ENCODE measurements at places on chromosomes 13 and 19.

- no peak for DNase-seq
Observed at GRCh38 chr13:30963791-30964190, 31.3 kb downstream of the TEX26 start.

GRCh38 chr13:75876142-75877050, 240.3 kb downstream of the LMO7 start:
- peak; percentile 50 for DNase-seq

GRCh38 chr13:37141011-37141410, 35.5 kb upstream of the CSNK1A1L start:
- DNase-seq = no peak

- no peak for DNase-seq
Observed at GRCh38 chr19:6260912-6261650, 18.7 kb downstream of the MLLT1 start.

DNA sequence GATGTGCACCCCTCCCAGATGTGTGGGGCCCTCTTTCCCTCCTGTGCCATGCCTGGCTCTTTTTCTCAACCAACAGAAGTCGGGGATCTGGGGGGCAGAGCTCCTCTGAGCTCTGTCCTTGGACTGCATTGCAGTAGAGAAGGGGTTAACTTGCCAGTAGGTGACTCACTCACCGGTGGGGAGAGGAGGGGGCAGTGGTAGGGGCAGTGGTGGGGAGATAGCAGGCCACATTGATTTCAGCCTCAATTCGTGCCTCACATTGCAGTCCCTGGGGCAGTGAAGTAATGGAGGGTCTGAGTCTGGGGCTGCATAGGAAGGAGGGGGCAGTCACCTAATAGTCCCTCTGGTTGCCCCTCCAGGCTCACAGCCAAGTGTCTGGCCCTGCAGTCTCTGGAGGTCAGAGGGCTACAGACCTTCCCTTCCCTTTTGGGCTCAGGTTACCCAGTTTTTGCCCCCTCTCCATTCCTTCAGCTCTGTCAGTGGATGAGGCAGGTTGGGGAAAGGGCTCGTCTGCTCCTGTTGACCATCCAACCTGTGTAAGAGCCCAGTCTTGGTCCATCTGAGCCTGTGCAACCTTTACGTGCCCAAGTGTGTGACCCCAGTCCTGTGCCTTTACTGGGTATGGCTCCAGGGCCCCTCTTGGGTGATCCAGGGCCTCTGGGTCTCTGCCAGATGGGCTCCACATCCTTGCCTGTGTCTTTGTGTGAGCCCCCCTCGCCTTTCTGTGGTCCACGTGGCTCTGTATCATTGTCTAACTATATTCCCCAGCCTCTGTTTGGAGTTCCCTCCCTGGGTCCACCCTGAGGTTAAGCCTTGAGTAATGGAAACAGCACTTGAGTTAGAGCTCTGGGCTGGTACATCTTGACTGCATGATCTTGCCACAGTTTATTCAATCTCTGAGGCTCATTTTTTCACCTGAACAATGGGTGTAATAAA, 13.0 kb downstream of the CIC start:
- no peak for DNase-seq

- no peak for DNase-seq
Observed at GRCh38 chr19:18943465-18943864, 2.4 kb upstream of the HOMER3 start.

DNA sequence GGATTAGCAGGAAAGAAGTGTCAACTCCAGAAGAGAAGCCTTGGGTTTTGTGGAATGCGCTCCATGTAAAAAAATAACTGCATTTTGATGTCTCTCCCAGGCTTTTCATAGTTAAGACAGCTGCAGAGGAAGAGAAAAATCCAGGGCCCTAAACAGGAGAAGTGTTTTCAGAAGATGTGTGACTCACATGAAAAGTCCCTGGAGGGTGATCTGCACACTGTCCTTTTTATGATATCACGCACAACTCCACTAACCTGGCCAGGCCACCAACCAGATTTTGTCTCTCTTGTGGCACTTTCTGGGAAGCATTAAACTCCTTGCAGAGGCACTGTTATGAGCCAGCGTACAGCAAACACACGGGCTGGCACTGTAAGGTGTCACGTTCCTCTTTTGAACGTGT, 267.3 kb downstream of the FGF9 start:
- DNase-seq = no peak

GRCh38 chr13:51222686-51223559, 725 bp downstream of the FAM124A start:
- no peak for DNase-seq

DNA sequence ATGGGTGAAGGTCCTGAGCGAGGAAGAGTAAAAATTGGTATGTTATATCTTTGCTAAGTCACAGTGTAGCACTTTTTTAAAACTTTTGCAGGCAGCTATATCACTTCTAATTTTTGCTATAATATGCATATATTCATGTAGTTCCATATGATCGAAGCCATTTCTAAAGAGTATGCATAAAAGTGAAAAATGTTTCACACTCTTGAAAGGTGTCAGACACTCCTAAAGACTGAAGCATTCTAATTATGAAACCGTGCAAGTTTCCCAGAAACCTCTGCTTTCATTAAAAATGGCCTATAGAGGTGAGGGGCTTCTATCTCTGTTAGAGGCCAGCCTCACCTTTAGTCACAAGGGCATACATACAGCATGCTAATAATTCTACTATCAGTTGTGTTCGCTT, 128.9 kb downstream of the CDK8 start:
- no peak for DNase-seq

DNA sequence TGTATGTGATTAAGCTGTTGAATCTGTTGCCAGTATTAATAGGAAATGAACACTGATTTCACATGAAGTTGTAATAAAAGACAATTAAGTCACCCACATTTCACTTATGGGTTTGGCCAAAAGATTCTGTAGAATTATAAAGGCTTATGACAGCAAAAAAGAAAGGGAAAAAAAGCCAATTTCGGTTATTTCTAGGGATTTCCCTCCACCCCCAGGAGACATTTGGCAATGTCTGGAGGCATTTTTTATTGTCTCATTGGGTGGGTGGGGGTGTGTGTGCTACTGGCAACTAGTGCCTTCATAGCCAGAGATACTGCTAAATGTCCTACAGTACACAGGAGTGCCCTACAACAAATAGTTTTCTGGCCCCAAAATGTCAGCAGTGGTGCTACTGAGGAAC, 175.7 kb downstream of the LMO7 start:
- no peak for DNase-seq

- DNase-seq = no peak
Observed at GRCh38 chr19:17576758-17577456, 21.5 kb downstream of the COLGALT1 start.

- DNase-seq = no peak
Observed at GRCh38 chr13:76764916-76765315, 121.3 kb downstream of the KCTD12 start.

- no peak for DNase-seq
Observed at GRCh38 chr13:100534147-100534843, 54.3 kb downstream of the GGACT start.

DNA sequence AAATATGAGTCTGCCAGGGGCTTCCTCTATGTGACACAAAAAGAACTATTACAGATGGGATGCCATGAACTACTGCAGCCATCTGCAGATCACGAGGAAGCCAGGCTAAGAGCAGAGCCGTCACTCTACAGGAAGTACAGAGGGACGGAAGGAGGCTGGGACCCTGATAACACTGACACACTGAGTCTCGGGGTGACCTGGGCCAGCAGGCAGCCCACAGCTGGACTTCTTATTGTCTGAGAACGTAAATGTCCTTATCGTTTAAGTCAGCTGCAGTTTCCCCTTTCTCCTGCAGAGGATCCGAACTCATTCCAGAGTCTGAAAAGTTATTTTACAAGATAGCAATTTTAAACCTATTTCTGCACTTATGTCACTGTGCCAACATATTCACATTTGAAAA, 20.7 kb downstream of the PARP4 start:
- no peak for DNase-seq

DNA sequence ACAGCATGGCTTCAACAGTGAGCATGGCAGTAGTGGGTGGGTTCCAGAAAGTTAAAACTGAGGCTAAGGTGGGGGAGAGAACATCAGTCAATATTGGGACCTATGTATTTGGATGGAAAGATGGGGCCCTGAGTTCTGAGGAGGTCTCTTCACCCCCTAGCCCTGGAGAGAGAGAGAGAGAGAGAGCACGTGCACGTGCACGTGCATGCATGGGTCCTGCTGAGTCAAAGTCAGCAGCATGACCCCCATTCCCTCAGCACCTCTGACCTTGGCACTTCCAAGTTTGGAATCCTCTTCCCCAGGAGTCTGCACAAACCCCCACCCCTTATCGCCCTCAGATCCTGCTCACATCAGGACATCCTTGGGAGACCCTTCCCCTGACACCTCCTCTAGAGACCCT, 32.5 kb upstream of the CEACAM1 start:
- DNase-seq = no peak

DNA sequence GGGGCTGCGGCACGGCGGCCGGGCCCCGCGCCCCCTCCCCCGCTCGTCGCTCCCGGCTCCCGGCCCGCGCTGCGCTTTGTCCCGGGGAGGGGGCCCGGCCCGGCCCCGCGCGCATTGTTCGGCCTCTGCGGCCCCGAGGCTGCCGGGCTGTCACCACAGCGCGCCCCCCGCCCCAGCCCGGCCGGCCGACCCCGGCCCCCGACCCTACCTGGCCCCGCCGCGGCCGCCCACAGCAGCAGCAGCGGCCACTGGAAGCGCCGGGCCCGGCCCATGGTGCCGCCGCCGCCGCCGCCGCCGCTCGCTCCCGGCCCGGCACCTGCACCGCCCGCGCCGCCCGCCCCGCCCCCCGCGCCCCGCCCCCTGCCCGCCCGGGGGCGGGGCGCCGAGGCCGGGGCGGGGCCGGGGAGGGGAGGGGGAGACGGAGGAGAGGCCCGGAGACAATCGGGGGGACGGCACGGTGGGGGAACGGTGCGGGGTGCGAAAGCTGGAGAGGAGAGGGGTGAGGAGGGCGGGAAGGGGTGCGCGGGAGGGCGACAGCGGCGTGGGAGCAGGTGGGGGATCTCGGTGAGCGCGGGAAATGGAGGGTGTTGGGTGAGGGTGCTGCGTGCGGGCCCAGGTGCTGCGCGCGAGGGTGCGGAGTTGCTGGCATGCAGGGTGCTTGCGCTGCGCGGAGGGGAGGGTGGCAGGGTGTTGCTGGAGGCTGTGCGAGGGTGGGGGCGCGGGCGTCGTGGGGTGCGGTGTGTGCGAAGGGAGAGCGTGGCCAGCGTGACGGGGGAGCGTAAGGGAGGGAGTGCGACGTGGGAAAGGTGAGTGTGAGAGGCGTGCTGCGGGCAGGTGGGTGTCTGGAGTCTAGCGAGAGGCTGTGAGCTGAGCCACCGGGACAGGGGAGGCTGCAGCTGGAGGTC, at the start of gene CADM4:
Gene CADM4 (minus strand): TSS at position 332 of the 905 bp plus-strand sequence. CDS start 60 bp downstream, at position 272.
- DNase-seq = peak; percentile 28

DNA sequence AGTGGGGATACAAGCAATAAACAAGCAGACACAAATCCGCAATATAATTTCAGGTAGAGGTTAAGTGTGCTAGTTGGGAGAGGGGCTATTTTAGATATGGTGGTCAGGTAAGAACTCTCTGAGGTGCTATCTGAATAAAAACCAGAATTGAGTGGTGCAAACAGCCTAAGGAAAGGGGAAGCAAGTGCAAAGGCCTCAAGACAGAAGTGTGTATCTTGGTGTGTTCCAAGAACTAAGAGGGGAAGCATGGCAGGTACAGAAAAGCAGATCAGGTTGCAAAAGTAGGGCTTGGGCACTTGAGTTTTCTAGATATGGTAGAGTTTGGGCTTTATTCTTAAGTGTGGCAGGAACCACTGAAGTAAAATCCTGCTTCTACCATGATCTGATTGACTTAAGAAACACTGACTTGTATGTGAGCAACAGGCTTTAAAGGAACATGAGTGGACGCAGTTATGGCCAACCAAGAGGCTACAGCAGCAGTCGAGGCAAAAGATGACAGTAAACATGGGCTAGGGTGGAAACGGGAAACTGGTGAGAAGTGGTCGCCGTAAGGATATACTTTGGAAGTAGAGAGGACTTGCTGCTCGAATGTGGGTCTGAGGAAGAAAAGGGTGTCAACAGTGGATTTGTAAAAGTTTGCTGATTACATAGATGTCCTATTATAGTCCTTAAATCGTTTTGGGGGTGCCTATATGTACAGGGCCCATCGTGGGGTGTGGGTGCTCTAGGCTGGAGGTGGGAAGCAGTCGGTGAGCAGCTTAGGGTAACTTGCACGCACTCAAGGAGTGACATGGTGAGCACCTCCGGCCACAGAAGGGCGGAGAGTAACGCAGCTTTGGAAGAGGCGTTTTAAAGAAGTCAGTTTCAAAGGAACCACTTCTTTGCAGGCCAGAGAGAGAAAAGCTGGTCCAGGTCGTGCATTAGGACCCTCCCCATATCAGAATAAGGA, 677 bp downstream of the TGDS start:
- DNase-seq = no peak

- DNase-seq = no peak
Observed at GRCh38 chr19:54517483-54517882, 14.9 kb downstream of the LAIR2 start.

- DNase-seq = no peak
Observed at GRCh38 chr13:97121894-97122293, 100.2 kb upstream of the MBNL2 start.

- no peak for DNase-seq
Observed at GRCh38 chr19:7900401-7900870, 3.2 kb upstream of the MAP2K7 start.

DNA sequence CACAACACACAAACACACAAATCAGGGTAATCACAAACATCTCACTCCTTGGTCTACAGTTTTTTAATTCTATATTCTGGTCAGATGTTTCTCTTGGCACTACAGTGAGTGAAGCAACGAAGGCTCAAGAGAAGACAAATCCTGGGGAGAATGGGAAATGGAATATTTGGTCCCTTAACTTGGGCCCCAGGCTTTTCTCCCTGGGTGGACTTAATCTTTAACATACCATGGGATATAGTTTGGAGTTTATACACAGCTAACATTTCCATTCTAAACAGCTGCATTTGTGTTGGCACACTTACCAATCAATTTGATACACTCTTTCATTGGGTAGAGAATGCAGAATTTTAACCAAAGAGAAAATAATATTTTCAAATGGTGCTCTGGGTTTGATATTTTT, 1132.6 kb upstream of the SLC10A2 start:
- no peak for DNase-seq

- no peak for DNase-seq
Observed at GRCh38 chr13:74825152-74825937, 656.6 kb downstream of the TBC1D4 start.

- DNase-seq = no peak
Observed at GRCh38 chr13:99996381-99996973, 14.9 kb downstream of the ZIC2 start.

- no peak for DNase-seq
Observed at GRCh38 chr13:78401873-78402707, 201.3 kb downstream of the POU4F1 start.

- no peak for DNase-seq
Observed at GRCh38 chr13:31195616-31196015, 4.2 kb upstream of the B3GLCT start.

DNA sequence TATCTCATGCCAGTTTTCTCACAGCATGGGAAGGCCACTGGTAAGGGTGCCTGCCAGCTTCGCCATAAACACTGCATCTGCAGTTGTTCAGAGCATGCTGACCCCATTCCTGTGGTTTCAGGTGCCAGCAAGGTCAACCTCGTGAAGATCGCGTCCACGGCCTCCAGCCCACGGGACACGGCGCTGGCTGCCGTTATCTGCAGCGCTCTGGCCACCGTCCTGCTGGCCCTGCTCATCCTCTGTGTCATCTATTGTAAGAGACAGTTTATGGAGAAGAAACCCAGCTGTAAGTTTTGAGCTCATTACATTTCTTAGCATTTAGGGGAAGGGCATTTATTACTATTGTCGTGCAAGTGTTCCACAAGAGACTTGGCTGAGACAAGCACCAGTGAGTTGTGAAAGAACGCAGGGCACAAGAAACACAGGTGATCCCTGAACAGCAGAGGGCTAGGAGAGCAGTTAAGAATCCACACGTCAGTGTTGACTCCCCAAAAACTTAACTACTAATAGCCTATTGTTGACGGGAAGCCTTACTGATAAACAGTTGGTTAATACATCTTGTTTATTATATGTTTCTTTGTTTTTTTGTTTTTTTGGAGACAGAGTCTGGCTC, 88.8 kb downstream of the TNFRSF19 start:
- no peak for DNase-seq
